ENCODE measurements at places on chromosomes 6 and 20.

DNA sequence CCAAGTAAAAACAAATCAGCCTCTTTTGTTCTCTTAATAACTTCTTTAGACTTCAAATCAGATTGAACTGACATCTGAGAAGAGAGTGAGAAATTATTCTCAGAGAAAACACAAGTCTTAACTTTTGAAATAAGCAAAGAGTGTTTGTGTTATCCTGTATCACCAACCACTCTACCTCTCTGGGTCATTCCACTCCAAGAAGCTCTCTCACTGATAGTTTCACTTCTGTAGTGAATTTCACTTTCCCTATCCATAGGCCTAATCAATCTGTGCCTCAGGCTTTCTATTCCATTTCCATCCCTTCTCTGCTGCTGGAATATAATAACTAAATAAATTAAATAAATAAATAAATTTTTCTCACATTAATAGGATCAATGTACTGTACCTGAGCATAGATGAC is 235.0 kb downstream of the HTR1B start:
- no peak for DNase-seq

DNA sequence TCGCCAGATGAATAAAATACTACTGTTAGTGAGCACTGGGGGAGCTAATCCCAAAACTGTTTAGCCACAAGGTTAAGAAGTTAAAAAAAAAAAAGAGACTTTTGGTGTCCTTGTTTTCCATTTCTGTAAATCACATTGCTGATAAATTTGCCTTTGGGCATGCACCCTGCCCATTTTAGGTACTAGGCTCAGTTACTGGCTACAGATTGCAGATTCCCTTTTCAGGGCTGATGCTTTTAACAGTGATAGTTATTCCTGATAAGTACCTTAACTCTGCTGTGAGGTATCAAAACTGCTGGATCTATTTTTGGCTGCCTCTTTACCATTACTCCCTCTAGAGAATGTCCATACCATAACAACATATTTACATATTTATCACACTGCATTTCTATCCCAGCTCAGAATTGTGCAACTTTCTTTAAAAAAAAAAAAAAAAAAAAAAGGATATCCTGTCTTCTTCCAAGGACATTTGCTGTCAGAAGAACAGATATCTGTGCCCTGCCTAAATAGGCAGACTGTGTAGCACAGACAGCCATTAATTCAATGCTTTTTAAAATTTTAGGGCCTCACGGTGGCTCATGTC is 94.5 kb downstream of the SSR1 start:
- DNase-seq: no peak

DNA sequence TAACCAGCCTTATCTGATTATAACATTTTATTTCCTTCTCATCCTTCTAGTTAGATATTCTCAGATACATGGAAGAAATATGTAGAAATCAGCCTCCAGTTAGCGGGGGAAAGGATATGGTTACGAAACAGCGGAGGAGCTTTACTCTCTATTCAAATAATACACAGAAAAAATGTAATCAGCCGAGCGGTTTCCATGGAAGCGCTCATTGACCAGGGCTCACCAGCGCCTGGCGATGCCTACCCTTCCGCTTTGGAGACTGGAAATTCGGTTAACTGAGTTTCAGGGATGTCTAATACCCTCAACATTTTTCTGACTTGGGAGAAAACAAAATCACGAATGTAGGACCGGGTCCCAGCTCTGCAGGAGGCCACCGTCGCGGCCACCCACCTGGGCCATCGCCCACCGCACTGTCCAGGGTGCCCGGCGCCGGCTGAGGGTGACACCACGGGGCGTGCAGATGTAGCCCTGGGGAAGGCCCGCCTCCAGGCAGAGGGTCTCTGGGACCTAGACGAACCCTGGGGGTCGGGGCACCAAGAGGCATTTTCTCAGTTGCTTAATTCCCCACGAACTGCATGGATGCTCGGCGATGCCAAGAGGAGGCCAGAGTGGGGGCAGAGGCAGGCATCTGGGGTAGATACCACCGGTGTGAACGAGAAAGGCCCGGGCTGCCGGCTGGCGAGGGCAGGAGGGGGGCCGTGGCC is 1.7 kb downstream of the PRR18 start:
- DNase-seq: no peak

DNA sequence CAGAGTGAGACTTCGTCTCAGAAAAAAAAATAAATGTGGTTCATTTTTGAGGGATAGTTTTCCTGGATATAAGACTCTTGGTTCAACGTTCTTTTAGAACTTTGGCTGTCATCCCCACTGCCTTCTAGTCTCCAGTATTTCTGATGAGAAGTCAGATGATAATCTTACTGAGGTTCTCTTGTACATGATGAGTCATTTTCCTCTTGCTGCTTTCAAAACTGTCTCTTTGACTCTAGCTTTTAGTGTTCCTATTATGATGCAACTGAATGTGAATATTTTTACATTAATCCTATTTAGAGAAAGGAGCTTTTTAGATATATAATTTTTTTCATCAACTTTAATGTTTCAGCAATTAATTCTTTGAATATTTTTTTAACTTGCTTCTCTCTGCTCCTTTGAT is 46.0 kb upstream of the OR14J1 start:
- DNase-seq: no peak

- no peak for DNase-seq
Measured at GRCh38 chr6:87756858-87757257, 54.8 kb upstream of the AKIRIN2 start.

DNA sequence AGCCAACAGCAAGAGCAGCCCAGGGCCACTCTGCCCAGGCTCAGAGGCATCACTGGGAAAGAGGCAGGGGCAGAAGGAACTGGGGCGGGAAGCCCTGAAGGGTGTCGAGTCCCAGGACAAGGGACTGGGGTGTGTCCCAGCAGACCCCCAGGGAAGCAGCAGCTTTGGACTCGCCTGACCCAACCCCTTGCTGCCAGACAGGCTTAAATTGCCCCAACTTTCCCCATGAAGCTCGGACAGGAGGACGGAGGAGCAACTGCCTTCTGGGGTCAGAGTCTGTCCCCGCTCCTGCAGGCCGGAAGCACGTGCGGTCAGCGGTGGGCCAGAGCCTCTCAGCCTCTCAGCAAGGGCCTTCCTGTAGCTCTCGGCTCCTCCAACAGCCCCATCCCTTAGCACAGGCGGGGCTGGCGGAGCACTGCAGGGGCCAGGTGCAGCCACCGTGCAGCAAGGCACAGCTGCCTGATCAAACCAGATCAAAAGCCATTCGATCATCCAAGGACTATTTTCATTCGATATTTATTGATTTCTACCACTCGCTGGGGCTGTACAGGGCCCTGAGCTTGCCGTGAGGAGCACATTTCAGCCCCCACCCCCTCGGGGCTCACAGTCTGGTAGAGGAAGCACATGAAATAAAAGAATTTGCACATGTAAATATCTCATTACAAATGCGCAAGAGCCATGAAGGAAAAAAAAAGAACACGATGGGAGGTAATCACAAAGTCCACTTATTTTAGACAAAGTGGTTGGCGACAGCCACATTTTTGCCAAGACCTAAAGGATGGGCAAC is 31.8 kb upstream of the STX16 start:
- no peak for DNase-seq

- DNase-seq: no peak
Measured at GRCh38 chr6:52595000-52595795, 18.3 kb upstream of the TRAM2 start.

DNA sequence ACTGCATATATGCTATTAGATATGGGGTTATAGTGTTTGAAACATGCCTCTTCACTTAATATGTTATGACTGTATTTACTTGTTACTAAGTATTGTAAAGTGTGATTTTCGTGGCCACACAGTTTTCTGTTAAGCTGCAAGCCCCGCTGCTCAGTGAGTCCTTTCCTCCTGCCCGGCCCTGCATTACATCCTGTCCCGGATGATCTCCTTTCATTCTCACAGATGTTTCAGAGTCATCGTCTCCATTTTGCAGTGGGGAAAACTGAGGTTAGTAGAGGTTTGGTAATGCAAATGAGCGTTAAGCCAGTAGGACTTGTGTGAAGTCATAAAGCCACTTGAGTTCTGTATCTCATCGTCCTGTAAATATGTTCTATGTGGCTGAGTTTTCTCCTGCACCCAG is 155.5 kb downstream of the CFAP61 start:
- DNase-seq: no peak

DNA sequence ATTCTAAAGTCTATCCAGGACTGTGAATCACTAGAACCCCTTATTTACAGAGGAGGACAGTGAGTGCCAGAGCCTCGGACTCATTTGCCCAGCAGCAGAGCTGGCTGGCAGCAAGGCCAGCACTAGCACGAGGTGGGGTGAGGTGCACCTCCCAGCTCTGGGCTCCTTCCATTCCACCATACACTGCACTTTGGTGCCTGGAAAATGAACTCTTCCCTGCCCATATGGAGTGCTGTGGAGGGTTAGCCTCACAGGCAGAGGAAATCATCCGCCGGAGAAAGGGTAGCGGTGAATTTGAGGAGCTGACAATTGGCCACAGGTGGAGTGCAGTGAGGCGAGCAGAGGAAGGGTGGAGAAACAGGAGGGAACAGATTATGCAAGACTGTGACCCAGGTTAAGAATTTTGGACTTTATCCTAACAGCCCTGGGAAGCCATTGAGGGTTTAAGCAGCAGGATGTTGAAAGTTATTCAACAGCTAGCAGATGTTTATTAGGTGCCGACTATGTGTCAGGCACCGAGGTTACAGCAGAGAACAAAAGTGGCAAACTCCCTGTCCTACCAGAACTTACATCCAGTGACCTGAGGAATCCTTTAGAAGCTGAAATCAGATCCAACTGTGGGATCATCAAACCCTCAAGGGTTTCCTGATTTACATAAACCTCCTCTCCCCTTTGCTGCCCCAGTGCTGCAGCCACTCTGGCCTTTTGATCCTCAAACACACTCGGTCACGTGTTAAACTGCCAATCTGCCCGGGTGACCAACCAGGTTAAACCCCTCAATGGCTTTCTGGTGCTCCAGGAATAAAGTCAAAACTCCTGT is 6.2 kb downstream of the TRIM26 start:
- no peak for DNase-seq

DNA sequence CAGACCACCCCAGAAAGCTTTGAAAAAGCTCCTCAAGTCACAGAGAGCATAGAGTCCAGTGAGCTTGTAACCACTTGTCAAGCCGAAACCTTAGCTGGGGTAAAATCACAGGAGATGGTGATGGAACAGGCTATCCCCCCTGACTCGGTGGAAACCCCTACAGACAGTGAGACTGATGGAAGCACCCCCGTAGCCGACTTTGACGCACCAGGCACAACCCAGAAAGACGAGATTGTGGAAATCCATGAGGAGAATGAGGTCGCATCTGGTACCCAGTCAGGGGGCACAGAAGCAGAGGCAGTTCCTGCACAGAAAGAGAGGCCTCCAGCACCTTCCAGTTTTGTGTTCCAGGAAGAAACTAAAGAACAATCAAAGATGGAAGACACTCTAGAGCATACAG is 39.6 kb downstream of the ZBTB2 start:
- no peak for DNase-seq

DNA sequence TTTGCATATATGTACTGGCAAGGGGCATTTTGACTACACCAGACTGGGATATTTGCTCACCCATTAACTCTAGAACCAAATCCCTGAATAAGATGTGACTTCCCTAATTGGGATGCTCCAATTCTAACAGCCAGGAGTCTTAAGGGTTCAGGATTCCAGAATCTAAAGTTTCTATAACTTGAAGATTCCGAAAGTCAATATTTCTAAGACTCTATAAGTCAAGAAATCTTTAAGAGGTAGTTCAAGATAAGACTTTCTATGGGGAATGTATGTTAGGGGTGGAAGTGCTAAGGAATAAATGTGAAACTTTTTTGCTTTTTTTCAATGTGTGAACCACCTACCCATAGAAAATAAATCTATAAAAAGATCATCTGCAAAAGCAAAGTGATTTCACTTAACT is 42.7 kb upstream of the BLCAP start:
- no peak for DNase-seq

DNA sequence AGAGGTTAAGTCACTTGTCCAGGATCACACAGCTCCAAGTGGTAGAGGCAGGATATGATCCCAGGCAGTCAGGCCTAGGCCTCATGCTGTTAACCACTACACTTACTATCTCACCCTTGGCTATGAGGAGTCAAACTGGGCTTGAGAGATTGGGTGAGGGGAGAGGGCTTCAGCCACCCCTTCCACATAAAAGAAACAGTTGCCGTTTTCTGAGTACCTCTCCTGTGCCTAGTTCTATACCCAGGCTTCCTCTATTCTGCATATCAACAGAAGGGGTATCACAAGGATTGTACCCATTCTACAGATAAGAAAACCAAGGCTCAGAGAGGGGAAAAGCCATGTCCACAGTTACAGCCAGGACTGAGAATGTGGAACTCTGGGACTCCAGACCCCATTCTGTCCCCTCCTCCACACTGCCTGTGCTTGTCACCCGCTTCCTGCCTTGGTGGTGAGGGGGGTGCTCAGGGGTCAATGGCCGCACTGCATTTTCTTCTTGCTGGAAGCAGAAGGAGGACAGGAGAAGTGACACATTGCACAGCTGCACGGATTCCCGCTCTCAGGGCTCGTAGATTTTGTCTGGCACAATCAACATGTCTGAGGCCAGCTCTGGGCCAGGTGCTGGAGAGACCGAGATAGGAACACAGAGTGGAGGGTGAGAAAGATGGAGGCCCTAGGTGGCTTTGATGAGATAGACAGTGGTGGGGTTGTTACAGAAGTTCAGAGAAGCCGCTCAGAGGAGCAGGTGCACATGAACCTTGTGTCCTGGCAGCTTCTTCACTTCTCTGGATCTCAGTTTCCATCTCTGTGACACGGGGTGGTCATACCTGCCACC is 108.4 kb upstream of the PTPN1 start:
- no peak for DNase-seq

DNA sequence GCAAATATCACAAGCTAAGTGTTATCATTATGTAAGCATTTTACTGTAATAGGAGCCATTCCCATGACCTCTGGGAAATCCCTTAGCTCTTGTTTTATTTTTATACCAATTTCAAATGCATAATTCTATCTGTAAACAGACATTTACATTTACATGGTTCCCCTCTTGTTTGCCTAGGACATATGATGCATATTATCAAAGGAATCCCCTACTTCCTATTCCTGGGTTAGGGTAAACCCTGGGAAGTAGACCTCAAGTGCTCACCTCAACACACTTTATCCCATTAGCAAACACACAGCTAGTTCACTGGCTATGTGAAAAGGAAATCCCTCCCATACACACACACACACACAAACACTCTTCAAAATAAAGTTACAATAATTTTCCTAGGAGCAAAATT is 27.1 kb downstream of the PDE10A start:
- no peak for DNase-seq

DNA sequence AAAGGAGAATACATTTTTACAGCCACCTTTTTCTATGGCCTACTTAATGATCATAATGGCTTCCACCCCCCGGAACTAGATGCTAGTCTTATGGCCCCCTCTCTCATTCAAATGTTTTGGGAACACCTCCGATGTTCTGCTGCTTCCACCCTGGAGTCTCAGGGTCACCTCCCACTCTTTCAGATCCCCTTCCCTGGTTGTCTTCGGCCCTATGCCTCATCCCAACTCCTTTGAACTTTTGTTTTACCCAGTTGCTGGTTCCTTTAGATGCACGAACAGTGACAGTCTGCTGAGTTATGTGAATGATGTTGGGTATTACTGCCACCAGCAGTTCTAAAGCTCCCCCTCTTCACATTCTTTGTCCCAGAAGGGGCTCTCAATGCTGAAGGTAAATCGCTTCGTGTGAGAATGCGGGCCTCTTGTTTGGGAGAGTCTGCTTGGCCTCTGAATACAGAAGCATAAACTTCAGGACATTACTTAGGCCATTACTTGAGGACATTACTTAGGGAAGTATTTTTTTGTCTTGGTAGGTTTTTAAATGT is 309.1 kb downstream of the SOX4 start:
- DNase-seq: no peak
